Stimulated activated CD4-positive, alpha-beta T cell treated with anti-CD3 and anti-CD28 coated beads, Interleukin-12 subunit alpha, Interleukin-12 subunit beta, amount 100 ng/mL, for 24 hours (primary cell): ENCODE measurements at places on chromosomes 2 and 18.
A peak's percentile ranks its signal among the peaks of the same experiment; 100 is the strongest.

DNA sequence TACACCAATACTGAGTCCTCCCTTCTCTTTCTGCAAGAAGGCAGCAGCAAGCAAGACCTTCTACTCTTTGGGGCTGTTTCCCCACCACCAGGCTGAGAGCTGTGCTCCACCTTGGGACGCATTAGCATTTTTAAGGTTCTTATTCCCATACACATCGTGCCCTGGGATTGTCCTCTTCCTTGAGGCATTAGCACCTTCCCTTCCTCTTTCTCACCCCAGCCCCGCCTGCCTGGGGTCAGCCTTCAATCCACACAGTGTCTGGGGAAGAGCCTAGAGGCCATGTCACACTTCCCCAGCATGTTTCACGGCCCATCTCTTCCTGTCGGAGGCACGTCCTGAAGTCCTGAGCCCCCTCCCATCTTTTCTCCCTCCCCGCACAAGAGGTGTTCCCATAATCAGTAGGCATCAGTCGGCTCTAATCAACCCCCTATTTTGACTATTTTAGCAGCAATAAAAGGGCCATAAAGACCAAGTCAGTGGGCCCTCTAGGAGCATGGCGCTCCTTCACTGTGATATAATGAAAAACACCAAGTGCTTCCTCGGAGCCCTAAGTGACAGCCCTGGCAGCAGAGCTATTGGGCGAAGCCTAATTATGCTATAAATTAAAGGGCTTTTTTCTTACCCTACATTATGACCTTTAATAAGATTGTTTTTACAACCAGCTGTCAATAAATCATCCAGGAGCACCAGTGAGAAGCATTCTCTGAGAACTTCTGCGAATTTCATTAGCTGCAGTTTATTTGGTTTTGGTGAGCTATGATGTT lies 55.0 kb upstream of the PKDCC start:
- no peak for DNase-seq

- DNase-seq: peak; percentile 13
Measured at GRCh38 chr2:119387381-119388129, 20.8 kb downstream of the DBI start.

- DNase-seq: no peak
Measured at GRCh38 chr2:212726403-212726802, 187.8 kb upstream of the ERBB4 start.

DNA sequence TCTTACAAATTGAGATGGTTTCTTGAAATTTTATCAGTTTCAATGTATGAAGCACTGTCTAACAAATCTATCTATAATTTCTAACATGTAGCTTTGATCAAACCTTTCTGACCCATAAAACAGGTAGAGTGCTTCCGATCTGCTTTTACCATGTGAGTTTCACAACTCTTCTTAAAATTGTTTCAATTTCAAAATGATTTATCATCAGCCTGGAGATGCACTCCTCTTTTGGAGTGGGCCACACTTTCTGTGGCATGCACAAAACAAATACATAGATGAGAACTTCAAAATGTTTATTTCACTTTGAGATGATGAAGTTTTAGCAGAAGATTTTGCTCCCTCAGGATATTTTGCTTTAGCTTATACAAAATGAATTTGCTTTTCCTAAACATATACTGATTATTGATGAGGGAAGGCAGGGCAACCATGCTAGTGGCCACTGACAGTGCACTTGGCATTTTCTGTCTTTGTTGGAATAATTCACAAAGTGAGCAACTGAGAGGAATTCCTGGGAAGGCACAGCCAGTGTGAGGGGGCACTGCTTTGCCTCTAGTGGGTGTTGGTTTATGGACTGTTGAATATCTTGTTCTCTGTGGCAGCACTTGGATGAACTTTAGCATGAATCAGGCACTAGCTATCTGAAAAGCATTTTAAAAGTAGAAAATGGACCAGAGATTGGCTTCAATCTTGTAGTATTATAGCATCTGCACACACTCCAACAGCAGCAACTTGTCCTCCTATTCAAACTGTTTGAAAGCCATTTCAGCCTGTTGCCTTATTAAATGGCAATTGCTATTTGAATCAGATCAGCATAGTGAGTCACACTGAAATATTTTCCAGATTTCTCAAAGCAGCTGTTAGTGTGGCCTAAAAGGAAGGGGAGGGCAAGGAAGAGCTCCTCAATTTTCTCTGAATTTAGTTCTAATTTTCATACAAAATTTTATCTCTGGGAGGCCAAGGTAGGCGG lies 193.2 kb downstream of the CCDC85A start:
- DNase-seq: no peak

- DNase-seq: no peak
Measured at GRCh38 chr2:197556456-197556855, 40.6 kb downstream of the MOB4 start.

DNA sequence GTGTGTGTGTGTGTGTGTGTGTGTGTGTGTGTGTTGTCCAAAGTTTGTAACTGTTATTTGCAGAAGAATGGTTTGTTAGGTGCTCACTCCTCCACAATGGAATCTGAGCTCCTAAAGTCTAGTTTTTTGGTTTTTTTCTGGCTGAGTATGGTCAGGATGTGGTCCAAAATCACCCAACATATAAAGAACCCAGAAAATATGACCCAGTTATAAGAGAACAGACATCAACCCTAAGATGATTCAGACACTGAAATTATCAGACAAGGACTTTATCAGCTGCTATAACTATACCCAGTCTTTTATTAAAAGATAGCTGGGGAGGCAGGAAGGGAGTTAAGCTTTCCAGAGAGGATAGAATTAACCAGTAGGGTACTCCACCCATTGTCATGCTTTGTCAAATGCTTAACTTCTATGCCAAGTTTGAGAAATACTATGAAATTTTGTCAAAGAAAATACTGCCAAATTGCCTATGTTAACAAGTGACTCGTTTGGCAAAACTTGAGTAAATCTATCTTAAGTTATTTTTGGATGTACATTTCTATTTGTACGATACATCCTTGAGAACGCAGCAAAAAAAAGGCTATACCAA lies 57.5 kb downstream of the TANK start:
- no peak for DNase-seq

DNA sequence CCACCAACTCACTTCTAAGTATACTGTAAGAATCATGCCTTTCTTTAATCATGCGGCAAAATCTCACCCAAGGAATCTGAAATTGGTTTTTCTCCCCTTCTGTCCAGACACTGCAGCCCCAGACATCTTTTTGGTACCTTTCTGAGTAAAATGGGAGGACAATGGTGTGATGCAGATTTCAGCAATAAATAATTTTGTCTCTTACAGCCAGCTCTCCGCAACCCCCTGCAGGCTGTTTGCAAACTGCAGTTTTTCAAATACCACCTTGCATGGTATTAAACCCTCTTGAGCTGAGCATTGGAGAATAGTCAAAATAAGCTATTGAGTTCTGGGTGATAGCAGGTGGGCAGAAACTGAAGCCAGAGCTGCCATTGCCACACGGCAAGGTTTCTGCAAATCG lies 32.2 kb downstream of the GPR39 start:
- no peak for DNase-seq

DNA sequence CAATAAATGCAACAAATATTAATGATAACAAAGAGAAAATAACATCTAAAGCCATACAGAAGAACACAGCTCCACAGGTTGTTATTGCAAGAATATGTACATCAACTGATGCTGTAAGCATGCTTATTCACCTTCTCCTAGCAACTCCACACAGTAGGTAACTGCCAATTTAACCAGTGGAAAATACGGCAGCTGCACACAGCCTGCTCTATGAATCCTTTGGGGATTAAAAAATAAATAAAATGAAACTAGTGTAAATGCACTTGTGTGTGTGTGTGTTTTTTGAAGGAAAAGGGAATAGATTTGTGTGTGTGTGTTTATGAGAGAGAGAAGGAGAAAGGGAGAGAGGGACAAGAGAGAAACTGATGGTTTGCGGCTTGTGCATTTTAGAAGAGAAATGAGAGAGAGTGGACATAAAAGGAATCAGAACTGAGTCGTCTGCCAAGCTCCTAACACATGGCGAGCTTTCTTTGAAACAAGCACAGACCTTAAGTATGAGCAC lies 96.2 kb upstream of the PDE1A start:
- no peak for DNase-seq

GRCh38 chr2:23158306-23158705 lies 226.7 kb upstream of the KLHL29 start:
- no peak for DNase-seq

- no peak for DNase-seq
Measured at GRCh38 chr2:121505005-121505404, 25.7 kb upstream of the RNU4ATAC start.

GRCh38 chr2:3930246-3930645 lies 226.9 kb downstream of the DCDC2C start:
- no peak for DNase-seq

GRCh38 chr2:197628043-197628500 lies 47.3 kb downstream of the RFTN2 start:
- no peak for DNase-seq

DNA sequence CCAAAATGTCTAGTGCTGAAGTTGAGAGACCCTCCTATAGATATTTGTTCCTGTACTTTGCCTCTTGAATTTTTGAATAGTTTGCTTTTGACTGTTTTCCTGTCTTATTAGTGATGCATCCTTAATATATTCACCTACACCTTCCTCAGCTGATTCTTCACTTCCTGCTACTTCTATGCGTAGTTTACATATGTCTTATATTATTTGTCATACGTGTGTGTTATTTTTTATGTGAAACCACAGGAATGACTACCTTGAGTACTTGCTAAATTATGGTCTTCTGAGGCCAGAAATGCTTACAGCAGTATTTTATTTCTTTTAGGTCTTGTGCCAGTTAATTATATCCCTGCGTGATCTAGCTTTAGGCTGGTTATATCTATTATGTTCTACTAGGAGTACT lies 9.9 kb downstream of the UBE2E3 start:
- no peak for DNase-seq

DNA sequence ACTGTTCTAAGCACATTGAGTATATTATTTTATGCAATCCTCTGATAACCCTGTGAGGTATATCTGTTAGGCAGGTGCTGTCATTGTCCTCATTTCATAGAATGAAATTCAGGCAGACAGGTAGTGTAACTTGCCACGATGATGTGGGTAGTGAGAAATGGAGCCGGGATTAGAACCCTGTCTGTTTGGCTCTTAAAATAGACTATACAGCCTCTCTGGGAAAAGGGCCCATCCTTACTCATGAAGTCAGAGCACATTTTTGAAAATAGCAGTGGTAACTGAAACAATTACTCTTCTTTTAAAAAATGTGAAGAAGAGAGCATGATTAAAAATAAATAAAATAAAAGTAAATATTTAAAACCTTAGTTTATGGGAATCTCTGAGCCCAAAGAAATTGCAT lies 23.0 kb downstream of the FAM171B start:
- DNase-seq: no peak

GRCh38 chr18:45621061-45621511 lies 5.8 kb downstream of the SLC14A2 start:
- DNase-seq: peak; percentile 31

GRCh38 chr2:101357376-101357775 lies 29.9 kb downstream of the CREG2 start:
- DNase-seq: no peak

DNA sequence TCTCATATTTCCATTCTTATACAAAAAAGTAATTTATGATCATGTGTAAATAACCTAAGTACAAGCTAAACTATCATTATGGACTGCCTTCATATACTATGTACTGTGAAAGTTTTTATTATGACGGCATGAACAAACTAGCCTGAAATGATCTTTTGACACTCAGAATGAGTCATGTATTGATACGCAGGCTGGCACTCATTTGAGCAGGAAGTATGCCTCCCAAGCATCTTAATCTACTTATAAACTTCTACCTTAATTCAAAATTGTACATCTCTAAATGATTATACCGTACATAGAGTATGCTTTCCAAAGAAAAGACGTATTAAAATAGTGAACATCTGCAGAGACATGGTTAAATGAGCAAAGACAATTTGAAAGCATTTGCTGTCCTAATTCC lies 207.1 kb upstream of the SPOPL start:
- DNase-seq: no peak

- DNase-seq: peak; percentile 23
Measured at GRCh38 chr2:105329561-105330495, at the start of gene TGFBRAP1. TSS of gene TGFBRAP1 (minus strand) at chr2:105329735. CDS start at chr2:105308301, 21,434 bp downstream.

DNA sequence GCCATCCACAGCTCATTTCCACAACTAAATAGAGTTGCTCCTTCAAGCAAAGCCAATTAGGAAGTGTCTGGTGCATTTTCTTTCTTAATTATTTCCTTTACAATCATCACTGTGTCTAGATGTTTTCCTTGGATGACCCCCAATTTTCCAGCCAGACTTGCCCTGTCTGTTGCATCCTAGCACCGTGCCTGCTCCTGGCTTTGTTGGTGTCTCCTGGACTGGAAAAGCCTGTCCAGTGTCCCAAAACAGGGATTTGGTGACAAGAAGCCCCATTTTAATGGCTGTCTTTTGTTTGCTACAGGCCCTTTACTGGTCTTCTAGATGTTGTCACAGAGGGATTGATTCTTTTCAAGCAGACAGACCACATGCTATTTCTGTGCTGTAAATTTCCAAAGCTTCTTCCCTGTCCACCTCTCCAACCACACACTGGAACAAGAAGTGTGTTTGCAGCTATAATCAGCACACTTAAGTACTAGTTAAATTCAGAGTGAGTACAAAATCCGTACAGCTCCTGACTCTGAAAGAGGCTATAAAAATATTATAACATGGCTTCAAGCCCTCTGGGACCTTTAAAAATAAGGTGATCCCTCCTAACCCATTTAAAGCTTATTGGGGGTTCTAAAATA lies 38.4 kb downstream of the RNF144A start:
- no peak for DNase-seq

DNA sequence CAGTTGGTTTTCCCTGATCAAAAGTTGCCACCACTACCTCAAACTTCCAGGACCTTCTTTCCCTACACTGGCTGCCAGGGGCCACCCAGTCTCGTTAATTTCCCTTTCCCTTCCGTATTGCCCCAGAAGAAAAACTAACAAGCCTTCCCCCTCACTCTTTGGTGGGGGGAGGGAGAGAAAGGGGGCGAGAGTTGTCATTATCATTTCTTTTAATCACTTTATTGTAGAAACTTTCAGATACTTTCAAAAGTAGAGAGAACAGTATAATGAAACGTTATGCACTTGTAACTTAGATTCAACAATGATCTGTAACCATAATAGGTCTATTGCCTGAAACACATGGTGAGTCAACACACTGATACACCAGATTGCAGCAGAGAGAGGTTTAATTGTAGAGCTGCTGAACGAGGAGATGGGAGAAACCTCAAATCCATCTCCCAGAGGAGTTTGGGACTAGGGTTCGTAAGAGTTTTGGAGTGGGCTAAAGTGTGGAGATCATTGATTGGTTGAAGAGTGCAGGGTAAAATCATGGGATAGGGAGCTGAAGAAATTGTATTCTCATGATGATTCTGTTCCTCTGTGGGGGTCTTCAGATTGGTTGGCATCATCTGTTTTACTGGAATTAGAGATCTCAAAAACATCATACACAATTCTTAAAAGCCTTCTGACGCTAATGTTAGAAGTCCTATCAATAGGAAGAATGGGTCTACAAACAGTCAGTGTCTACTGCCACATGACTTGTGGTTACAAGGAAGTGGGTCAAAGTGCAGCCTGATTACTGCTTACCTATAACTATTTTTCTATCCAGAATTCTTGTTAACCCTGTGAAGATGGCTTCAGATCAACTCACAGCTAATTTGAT lies 2.6 kb upstream of the RNF149 start:
- DNase-seq: no peak

- no peak for DNase-seq
Measured at GRCh38 chr2:111184725-111185310, 64.1 kb downstream of the BCL2L11 start.
